ENCODE measurements at places on chromosomes 12 and 14.

DNA sequence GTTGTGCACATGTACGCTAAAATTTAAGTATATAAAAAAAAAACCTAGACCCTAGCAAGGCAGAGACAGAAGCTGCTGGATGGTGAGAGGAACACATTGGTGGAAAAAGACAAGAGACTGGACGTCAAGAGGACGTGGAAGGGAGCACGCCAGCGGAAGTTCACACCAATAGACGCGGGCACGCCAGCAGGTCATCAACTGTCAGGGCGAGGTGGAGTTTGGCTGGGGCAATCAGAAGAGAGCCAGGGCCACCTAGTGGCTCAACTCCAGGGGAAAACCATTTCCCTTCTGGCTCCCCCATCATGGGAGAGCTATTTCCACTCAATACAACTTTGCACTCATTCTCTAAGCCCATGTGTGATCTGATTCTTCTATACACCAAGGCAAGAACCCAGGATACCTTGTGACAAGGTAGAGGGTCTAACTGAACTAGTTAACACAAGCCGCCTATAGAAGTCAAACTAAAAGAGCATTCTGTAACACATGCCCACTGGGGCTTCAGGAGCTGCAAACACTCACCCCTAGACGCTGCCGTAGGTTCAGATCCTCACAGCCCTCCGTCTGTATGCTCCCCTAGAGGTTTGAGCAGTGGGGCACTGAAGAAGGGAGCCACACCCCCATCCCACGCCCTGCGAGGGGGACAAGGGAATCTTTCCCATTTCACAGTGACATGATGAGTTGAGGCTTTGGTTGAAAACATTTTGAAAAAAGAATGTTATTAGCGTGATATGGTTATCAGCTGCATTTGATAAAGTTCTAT lies 702.7 kb downstream of the TMTC2 start:
- no peak for DNase-seq

DNA sequence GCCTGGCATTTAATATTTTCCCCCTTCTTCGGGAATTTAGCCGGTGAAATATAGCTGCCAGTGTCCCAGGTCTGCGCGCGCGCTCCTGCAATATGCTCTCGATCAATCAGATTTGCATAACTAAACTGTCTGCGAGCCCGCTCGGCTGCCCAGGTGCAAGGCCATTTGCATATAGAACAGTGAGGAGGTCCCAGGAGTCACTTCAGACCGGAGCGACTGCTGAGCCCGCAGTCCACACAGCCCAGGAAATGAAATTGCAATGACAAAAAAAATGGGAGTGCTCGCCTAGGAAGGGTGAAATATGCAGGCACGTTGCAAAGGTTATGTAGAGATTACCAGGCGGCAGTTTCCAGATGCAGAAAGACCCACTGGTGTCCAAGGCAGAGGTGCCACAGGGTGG lies 228.5 kb downstream of the VRK1 start:
- DNase-seq: no peak

DNA sequence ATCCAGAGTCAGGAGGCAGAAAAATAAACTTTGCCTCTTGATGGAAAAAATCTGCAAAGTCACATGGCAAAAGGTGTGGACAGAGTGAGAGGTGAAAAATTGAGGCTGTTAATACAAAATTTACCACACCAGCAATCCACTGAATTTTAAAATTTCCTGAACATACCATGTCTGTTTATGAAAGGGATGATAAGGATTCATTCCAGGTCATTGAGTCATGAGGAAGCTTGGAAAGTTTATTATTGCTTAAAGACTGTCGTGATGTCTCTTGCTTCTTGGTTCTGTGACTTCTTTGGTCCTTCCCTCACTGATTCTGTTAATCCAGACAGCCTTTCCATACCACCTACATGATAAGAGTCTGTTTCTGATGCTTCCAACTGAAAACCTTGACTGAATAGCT lies 73.2 kb downstream of the TTC6 start:
- no peak for DNase-seq

- DNase-seq: no peak
Measured at GRCh38 chr14:69852531-69853321, 26.5 kb upstream of the SMOC1 start.

- DNase-seq: no peak
Measured at GRCh38 chr12:53789570-53789969, 37.8 kb upstream of the CISTR start.

DNA sequence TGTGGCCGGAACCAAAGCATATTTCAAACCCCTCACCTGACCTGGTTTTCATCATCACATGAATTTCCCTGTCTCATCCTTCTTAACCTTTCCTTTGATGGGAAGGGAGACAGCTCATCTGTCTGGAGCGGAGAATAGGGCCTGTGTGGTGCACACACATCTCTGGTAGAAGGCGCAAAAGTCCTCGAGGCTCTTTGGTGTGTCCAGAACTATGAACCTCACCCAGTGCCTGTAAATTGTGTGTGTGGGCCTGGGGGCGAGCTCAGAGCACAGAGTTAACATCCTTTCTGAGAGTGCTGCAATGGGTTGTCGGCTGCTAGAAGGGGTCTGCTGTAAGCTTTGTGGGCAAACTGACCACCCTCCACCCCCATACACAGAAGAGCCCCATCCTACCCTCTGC lies 749 bp downstream of the GALNT6 start:
- DNase-seq: no peak

- no peak for DNase-seq
Measured at GRCh38 chr14:67857778-67858350, 38.3 kb downstream of the RAD51B start.

- DNase-seq: peak; percentile 81
Measured at GRCh38 chr12:12837025-12837812, 24.1 kb downstream of the DDX47 start.

GRCh38 chr12:96335270-96335669 lies 65.0 kb downstream of the CDK17 start:
- peak; percentile 69 for DNase-seq

GRCh38 chr12:84804691-84805473 lies 107.7 kb downstream of the SLC6A15 start:
- no peak for DNase-seq

- DNase-seq: no peak
Measured at GRCh38 chr12:67909091-67909531, 80.1 kb upstream of the IFNG-AS1 start.

DNA sequence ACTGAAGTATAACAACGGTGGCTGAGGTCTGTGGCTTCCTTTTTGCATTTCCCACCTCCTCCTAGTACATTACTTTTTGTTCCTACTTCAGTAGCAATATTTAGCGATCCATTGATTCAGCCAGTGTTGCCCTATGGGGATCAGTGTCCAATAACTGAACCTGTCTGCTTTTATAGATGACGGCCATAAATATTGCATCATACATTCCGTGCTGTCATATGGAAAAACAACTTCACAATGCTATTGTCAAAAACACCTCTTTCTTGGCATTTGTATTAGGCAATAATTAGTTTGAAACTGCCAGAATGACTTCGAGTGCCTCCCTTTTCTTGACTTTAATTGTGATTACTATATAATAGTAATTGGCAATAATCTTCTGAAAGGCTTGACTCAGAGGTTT lies 149.5 kb downstream of the PRIMA1 start:
- no peak for DNase-seq

- no peak for DNase-seq
Measured at GRCh38 chr12:22415342-22416309, 81.1 kb upstream of the ST8SIA1 start.

- no peak for DNase-seq
Measured at GRCh38 chr12:32049956-32050355, 56.7 kb upstream of the BICD1 start.

DNA sequence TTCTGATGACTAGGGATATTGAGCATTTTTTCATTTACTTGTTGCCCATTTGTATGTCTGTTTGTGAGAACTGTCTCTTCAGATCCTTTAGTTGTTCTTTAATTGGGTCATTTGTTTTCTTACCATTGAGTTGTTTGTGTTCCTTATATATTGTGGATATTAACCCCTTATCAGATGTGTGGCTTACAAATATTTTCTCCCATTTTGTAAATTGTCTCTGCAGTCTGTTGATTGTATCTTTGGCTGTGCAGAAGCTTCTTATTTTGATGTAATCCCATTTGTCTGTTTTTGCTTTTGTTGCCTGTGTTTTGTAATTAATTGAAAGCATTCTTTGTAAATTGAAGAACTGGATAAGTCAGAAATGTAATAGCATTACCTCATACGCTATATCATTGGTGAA lies 459.1 kb upstream of the FOXG1 start:
- no peak for DNase-seq

DNA sequence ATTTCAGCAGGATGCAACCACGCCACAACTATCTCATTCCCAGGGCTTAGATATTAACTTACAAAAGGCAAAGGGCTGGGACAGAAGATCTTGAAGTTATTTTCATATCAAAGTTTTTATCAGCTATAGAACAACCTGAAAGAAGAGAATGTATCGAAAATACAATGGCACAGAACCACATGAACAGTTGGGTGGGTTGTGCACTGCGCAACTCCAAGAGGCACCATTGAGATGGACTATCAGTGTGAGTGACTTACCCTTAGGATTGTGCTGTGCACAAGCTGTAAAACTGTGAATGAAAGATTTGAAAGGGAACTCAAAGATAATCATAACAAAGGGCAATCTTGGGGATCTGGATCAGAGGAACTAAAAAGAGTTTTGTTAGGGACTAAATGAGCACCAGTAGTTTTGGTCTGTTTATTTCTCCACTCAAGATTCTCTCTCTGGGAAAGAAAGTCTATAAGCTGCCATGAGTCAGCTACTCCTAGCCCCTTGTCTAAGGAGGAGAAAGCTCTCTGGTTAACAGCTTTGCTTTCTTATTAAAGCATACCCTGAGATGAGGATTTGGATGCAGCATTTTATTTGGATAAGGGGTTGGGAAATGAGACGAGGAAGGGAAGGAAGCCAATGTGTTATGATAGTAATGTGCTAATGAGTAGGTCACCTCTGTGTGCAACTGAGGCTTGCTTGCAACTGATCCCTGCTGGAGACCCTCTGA lies 62.2 kb downstream of the TBX5 start:
- no peak for DNase-seq

DNA sequence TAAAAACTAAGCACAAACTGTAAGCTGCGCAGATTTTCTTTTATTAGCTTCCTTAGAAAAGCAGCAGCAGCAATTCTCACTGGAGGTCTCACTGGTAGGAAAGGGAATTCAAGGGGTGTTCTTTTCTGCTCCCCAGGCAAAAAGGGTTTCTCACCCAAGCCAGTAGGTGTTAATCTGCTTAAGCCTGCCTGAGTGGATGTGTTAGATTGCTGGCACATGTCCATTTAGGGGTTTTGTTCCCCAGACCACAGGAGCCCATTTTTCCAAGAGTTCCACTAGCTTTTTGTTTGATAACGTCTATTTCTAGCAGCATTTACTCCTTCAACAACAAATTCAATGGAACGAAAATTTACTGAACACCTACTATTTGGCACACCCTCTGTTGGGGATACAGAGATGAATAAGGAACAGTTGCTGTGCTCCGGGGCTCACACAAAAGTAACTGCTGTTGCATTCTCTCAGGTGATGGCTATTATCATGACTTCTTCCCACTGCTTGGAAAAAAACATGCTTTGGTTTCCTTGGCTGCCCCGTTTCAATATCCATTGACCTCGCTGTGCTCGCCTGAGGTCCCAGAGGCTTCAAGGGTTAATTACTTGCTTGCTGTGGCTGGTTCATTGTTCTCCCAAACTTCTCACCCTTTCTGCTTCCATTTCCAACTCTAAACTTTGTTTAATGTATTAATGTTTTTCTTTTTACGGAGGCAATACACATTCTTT lies 31.1 kb upstream of the RIC8B start:
- no peak for DNase-seq

GRCh38 chr12:93748672-93749383 lies 71.7 kb downstream of the CRADD start:
- DNase-seq: no peak

DNA sequence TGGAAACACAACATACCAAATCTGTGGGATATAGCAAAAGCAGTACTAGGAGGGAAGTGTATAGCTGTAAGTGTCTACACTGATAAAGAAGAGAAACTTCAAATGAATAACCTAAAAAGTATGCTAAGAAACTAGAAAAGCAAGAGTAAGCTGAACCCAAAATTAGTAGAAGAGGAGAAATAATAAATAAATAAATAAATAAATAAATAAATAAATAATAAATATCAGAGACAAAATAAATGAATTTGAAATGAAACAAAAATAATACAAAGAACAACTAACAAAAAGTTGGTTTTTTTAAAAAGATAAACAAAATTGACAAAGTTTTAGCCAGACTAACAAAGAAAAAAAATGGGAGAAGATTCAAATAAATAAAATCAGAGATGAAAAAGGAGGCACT lies 72.7 kb upstream of the TSPAN8 start:
- no peak for DNase-seq

- no peak for DNase-seq
Measured at GRCh38 chr12:26863515-26863914, 30.5 kb upstream of the ITPR2 start.

DNA sequence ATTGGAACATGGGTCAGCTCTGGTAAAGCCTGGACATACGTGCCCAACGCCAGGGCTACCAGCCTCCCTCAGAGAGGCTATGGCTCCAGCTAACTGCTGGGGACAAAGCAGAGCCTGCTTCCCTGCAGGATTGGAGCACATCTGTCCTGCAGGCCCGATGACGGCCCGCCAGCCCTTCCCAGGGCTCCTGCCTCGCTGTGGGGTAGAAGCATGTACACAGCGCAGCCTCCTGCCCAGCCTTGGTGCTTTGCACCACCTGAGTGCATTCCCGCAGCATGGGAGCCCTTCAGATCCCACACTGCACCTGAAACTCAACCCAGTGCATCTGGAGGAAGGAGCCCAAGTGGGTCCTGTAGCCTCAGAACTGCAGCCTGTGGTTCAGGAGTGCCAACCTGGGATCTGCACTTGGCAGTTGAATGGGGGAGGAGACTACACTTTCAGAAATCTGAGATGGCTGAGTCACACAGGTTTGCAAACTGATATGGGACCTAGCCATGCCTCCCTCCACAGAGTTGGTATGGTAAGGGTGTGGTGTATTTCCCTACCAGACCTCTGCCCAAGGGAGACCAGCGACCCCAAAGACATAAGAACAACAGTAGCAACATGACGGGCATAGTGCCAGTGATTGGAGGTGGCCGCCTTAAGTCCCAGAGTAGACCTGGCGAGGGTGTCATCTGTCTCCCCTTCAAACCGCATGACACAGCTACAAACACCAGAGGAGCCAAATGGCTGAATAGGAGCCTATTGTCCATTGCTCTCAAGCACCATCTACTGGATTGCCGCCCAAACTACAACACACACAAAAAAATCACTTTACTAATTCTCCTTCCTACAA lies 273.9 kb upstream of the MIS18BP1 start:
- peak; percentile 41 for DNase-seq

DNA sequence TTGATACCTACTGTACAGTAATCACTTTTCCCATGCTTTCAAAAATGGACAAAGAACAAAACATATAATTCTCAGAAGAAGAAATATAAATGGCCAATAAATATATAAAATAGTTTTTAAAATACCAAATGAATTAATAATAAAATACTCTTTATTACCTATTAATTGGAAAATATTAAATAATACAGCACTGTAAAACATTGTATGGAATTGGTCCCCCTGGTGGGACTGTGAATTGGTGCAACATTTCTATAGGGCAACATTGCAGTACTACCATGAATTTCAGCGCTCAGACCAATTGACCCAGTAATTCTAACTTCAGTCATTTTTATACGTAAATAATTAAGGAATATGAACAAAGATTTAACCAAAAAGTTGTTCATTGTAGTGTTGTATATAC lies 162.6 kb downstream of the PELI2 start:
- no peak for DNase-seq

Measured in activated CD4-positive, alpha-beta T cell treated with anti-CD3 and anti-CD28 coated beads, Interleukin-10, Interleukin-2, amounts not matched to agents 100 ng/mL and 50 ng/mL, durations not matched to agents 16 hours and 8 hours (primary cell).